ENCODE measurements at places on chromosomes 16 and 17. TPM values are rescaled to one million over a fixed set of nuclear protein-coding genes. Genes with fewer than 3 reads are reported as not detected.

CA5A gene
- total RNA-seq: not detected

ATP1B2 gene
- 0.17 TPM for total RNA-seq

TEX19 gene
- total RNA-seq: 0.32 TPM

STAC2 gene
- total RNA-seq: 4.7 TPM

SPATA32 gene
- total RNA-seq: 0.17 TPM

CTRB1 gene
- total RNA-seq: not detected

Measured in A549 treated with Hydrocortisone at 1 μM for 4 hours (cell line).